ENCODE measurements at places on chromosomes 13 and 19.
A peak's percentile ranks its signal among the peaks of the same experiment; 100 is the strongest.

DNA sequence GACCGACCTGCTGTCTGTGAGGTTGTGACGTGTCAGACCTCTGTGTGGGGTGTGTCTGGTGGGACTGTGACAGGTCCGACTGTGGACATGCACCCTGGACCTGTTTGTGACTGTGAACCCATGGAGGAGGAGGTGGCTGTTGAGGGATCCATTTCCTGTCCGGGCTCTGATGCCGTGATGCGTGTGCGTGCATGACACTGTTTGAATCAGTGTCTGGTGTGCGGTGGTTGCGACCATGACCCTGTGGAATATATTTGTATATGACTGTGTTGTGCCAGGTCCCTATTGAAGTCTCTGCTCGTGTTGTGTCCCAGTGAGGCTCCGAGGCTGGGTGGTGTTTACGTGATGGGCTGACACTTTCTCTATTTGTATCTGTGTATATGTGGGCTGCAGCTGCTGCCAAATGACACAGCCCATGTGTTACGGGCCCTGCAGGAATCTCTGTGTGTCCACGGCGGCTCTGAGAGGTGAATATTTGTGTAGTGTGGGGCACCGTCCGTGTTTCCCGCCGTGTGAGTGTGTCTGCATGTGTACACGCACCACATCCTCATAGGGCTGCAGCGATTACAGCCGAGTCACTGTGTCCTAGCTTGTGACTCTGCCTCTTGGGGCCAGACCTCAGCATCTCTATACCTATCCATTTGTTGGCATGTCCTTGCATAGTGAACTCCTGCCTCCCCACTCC, 18.3 kb downstream of the CCDC97 start:
- ATAC-seq: peak; percentile 6

GRCh38 chr13:76503766-76504165, 382.4 kb downstream of the KCTD12 start:
- ATAC-seq: no peak

DNA sequence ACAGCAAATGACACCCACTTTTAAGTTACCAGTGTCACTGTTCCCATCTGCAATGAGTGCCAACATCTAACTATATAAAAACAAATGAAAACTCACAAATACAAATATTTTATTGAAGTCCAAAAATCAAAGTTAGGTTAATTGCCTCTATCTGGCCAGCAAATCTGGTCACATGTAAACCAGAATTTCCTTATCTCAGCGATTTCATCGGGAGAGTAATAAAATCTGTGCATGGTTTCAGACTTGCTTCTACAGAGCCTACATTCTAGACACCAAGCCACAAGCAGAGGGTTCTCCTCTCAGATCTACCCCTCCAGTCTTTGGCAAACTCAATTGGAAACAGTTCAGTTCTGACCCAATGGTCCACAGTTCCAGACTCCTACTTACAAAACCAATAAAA, 189.6 kb downstream of the ABCC4 start:
- ATAC-seq: no peak

DNA sequence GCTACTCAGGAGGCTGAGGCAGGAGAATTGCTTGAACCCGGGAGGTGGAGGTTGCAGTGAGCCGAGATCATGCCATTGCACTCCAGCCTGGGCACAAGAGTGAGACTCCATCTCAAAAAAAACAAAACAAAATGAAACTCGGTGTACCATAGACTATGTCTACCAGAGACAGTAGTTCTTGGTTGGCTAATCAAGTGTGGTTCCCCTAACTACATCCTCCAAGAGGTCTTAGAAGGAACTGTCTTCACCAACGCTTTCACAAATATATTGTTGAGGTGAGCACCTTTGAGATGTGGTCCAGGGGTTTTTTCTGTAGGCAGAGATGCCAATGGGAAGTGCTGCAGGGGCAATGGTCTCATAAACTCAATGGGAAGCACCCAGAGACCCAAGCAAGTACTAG, 48.0 kb downstream of the RFC3 start:
- peak; percentile 79 for ATAC-seq

GRCh38 chr19:12834976-12835757, 788 bp upstream of the RTBDN start:
- ATAC-seq: no peak

DNA sequence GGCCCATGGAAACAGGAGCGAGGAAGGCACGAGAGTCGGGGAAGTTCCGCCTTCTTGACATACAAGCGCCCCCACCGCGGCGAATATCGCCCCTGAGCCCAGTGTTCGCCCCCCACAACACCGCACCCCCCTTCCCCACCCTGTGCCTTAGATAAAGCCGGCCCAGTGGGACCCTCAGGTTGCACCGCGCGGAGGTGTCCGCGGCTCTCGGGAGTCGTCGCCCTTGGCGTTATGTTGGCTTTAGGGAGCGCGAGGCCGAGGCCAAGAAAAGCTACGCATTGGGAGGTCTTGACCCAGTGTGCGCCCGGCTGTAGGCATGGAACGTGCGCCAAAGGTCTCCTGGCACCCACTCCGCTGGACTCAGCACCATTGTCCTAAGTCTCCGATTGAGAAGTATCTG, 603 bp upstream of the ZNF132 start:
- no peak for ATAC-seq

- no peak for ATAC-seq
Observed at GRCh38 chr19:15274477-15274876, 42.2 kb upstream of the EPHX3 start.

GRCh38 chr19:11563532-11563931, 4.5 kb upstream of the ELOF1 start:
- no peak for ATAC-seq

DNA sequence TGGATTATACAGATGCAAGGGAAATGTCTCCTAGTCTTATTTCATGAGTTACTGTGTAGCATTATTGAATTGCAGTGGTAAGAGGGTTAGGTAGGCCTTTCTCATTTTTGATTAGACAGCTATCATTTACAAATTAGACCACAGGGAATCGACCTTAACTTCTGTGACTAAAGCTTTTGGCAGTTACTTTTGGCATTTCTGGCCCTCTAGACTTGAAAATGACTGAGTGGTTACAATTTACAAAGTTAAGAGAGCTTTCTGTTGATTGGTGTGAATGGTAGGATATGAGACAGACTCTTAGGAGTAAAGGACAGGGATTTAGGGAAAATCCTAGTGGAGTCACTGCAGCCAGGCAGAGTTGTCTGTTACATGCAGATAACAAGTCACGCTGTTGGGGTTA, 86.1 kb downstream of the GGACT start:
- no peak for ATAC-seq

DNA sequence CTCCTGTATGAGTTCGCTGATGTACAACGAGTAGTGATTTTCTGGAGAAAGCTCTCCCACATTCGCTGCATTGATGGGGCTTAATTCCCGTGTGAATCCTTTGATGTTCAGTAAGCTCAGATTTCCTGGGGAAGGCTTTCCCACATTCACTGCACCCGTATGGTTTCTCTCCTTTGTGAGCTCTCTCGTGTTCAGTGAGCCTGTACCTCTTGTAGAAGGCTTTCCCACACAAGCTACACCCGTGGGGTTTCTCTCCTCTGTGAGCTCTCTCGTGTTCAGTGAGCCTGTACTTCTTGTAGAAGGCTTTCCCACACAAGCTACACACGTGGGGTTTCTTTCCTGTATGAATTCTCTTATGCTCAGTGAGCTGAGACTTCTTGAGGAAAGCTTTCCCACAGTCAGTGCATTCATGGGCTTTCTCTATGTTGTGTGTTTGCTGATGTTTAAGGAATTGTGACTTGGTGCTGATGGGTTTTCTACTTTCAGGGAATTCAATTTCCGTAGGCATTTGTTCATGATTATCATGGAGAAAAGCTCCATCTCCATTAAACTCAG, 3.5 kb upstream of the ZNF577 start:
- no peak for ATAC-seq

DNA sequence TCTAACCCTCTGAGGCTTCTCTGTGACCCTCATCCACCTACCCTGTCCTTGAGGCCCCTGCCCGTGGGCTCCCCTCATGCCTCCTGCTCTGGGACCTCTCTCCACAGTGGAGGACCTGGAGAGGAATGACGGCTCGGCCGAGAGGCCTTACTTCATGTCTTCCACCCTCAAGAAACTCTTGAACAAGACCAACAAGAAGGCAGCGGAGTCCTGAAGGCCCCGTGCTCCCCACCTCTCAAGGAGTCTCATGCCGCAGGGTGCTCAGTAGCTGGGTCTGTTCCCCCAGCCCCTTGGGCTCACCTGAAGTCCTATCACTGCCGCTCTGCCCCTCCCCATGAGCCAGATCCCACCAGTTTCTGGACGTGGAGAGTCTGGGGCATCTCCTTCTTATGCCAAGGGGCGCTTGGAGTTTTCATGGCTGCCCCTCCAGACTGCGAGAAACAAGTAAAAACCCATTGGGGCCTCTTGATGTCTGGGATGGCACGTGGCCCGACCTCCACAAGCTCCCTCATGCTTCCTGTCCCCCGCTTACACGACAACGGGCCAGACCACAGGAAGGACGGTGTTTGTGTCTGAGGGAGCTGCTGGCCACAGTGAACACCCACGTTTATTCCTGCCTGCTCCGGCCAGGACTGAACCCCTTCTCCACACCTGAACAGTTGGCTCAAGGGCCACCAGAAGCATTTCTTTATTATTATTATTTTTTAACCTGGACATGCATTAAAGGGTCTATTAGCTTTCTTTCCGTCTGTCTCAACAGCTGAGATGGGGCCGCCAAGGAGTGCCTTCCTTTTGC, 10.8 kb upstream of the ILF3 start:
- ATAC-seq: no peak

DNA sequence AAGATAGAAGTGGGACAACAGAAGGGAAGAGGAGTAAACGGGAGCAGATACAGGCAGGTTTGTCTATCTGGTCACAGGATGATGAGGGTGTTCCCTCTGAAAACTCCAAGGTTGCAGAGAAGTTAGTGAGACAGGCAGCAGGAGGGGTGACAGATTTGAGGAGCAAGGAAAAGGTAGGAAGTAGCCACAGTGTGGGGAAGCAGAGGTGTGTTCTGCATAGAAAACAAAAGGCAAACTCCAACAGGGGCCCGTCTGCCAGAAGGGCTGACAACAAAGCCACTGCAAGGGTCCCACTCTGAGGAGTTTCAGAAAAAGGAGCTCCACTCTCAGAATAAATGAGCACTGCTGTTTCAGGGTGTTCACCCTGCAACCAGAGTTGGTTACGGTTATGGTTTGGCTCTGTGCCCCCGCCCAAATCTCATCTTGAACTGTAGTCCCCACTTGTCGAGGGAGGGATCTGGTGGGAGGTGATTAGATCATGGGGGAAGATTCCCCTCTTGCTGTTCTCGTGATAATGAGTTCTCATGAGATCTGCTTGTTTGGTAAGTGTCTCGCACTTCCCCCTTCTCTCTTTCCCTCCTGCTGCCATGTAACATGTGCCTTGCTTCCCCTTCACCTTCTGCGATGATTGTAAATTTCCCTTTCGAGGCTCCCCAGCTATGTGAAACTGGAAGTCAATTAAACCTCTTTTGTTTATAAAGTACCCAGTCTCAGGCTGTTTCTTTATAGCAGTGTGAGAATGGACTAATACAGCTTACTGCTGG, 32.1 kb downstream of the SMAD9 start:
- no peak for ATAC-seq

GRCh38 chr19:2026770-2027169, 11.3 kb upstream of the BTBD2 start:
- ATAC-seq: no peak

- ATAC-seq: no peak
Observed at GRCh38 chr19:1271528-1272422, 2.6 kb downstream of the CIRBP start.

GRCh38 chr13:33554919-33555791, 262.8 kb upstream of the RFC3 start:
- peak; percentile 75 for ATAC-seq

- ATAC-seq: no peak
Observed at GRCh38 chr13:74005320-74006157, 128.7 kb downstream of the KLF12 start.

- ATAC-seq: no peak
Observed at GRCh38 chr13:20387441-20387971, 138.2 kb downstream of the CRYL1 start.

GRCh38 chr13:48660361-48661076, 6.8 kb downstream of the CYSLTR2 start:
- ATAC-seq: peak; percentile 66

DNA sequence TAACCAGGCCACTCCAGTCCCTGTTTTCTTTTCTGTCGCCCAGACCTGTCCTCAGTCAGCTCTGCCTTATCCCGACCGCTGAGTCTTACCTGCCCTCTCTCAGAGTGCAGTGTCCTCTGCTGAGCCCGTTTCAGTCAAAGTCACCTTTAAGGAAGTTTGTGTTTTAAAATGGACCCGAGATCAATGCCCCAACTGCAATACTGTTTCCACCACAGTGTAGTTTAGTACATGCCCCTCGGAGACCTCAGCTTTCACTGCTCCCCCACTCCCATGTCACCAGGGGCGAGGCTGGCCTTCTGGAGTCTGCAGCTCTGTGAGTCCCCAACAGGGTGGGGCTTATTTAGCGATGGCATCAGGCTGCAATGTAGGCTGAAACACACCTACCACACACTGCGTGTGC, 248.4 kb upstream of the TSHZ3 start:
- ATAC-seq: no peak

DNA sequence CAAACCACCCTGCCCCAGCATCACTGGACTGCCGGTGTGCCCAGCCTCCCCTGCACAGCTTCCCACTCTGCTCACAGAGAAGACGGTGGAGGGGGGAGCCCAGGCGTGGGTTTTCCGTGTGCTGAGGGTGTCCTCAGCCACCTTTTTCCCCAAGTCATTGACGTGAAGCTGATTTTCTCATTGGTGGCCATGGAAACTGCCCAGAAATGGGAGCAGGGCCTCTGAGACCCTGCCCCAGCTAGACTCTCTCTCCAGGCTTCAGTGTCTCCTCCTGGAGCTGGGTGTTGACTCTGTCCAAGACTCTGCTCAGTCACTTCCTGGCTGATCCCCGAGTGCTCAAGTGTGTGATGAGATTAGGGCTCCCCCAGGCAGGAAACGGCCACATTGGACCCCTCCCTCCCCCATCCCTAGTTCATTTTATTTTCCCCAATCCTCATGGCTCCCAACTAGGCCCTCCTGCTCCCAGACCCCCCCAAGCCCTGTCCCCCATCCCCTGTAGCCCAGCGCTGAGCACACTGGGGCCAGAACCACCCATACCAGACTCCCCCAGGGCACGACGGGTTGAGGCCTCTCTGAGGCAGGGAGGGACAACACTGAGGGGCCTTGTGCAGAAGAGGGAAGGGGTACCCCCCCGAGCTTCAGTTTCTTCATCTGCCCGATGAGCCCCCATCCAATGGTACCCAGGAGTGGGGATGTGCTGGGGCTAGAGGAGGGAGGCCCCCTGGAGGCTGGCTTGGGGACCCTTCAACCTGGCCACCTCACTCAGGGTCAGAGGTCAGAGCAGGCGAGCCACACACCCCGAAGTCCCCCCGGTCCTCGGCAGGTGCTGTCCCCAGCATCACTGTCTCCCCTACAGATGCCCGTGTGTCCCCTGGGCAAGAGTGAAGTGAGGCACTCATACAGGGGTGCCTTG, 1.2 kb upstream of the F2RL3 start:
- ATAC-seq: no peak

Data from stimulated activated memory B cell treated with anti-CD40 and anti-IgM and Interleukin-4, amounts not matched to agents 10 μg/mL and 1 μg/mL and 100 μg/mL, for 72 hours (primary cell).